ENCODE measurements at places on chromosomes 13 and 19.
A peak's percentile ranks its signal among the peaks of the same experiment; 100 is the strongest.

- DNase-seq, result no peak
Measured at GRCh38 chr19:45294291-45295029, 28.2 kb downstream of the CKM start.

DNA sequence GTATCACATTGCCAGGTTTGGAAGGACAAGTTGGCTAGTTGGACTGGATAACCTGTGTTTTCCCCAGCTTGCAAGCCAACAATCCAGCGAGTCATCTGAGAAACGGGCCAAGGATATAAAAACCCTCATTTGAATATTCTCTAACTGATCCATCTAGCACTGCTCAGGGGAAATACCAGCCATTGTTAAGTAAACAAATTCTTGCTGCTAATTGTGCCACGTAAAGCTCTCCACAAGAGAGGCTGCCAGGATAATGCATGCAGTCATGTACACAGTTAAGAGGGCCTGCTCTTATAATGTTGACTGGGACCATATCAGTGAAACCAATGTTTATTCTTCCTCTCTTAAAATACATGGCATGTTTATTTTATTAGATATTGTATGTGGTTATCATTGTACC, 663.2 kb upstream of the SGCG start:
- no peak for DNase-seq

GRCh38 chr13:73281746-73282145, 222.9 kb downstream of the KLF5 start:
- no peak for DNase-seq

DNA sequence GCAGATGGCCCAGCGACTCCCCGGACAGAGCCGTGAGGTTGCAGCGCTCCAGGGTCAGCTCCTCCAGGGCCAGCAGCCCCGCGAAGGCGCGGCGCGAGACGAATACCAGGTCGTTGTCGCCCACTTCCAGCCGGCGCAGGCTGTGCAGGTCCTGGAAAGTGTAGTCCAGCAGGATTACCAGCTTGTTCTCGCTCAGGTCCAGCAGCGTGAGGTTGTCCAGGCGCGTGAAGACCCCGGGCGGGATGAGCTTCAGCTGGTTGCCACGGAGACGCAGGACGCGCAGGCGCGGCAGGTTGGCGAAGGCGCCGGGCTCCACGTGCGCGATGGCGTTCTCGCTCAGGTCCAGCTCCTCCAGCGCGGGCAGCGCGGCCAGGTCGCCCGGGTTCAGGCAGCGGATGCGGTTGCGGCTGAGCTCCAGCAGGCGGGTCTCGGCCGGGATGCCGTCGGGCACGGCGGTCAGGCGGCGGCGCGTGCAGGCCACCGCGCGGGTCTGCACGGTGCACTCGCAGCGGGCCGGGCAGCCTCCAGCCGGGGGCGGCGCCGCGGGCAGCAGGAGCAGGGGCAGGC, 9.3 kb upstream of the PEAK3 start:
- no peak for DNase-seq

- DNase-seq, result no peak
Measured at GRCh38 chr13:50309318-50309717, 294.1 kb downstream of the KCNRG start.

GRCh38 chr13:30313311-30313710, 6.0 kb upstream of the KATNAL1 start:
- no peak for DNase-seq

- no peak for DNase-seq
Measured at GRCh38 chr19:43525836-43526771, 897 bp downstream of the ETHE1 start.

- no peak for DNase-seq
Measured at GRCh38 chr19:29537601-29538000, 11.8 kb downstream of the VSTM2B start.

DNA sequence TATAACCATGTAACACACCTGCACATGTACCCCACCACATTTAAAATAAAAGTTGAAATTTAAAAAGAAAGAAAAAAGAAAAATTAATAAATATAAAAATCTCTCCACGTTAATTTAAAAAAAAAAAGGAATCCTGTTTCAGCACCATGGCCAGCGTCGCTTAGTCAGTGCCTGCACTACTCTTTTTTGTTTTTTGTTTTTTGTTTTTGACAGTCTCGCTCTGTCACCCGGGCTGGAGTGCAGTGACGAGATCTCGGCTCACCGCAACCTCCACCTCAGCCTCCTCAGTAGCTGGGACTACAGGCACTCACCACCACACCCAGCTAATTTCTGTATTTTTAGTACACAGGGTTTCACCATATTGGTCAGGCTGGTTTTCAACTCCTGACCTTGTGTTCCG, 835.9 kb downstream of the UQCRFS1 start:
- no peak for DNase-seq

DNA sequence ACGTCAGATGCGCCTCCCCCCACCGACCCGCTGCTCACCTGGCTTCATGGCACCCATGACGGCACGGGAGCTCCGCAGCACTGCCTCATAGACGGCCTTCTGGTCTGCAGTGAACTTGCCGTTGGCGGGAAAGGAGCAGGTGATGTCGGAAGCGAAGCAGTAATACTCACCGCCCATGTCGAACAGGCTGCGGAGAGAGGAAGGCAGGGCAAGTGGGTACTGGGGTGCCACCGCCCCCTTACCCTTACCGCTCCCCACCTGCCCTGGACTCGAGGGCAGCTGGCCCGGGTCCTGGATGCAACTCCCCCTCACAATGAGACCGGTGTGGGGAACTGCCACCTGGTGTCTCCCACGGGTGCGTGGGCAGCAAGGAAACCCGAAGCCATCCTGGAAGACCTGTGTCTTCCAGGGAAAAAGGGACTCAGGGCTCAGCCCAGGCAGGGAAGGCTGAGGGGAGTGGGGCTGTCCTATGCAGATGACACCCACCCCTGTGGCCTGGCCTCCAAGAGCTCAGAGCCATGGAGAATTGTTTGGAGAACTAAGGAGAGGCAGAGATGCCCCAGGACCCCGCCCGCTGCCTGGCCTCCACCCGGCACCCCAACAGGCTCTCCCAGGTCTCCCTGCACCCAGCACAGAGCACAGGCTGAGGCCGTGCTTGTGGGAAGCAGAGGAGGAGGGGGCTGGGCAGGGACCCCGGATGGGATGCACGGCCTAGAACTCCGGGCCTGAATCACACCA, 28.3 kb downstream of the CEBPG start:
- no peak for DNase-seq

DNA sequence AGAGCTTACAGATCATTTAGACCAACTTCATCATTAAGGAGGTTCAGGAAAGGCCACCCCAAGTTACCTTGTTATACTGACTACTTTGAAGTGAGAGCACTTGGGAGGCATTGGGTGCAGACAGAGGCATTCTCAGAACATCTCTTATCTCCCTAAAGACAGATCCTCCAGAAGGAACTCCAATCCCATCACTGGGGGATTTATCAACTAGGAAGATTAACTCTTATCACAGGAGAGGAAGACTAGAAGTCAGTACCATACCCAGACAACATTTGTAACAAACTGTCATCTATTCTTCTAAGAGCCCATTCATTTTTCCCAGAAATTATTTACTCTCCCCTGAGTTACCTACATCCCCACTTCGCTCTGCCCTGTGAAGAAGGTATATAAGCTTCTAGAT, 5.8 kb upstream of the RFXAP start:
- DNase-seq, result no peak

- DNase-seq, result no peak
Measured at GRCh38 chr19:44807652-44808462, 1.0 kb upstream of the BCAM start.

GRCh38 chr13:69947582-69947981, 160.0 kb upstream of the ATXN8OS start:
- no peak for DNase-seq

GRCh38 chr13:87130423-87130822, 540.7 kb upstream of the SLITRK5 start:
- DNase-seq, result no peak

DNA sequence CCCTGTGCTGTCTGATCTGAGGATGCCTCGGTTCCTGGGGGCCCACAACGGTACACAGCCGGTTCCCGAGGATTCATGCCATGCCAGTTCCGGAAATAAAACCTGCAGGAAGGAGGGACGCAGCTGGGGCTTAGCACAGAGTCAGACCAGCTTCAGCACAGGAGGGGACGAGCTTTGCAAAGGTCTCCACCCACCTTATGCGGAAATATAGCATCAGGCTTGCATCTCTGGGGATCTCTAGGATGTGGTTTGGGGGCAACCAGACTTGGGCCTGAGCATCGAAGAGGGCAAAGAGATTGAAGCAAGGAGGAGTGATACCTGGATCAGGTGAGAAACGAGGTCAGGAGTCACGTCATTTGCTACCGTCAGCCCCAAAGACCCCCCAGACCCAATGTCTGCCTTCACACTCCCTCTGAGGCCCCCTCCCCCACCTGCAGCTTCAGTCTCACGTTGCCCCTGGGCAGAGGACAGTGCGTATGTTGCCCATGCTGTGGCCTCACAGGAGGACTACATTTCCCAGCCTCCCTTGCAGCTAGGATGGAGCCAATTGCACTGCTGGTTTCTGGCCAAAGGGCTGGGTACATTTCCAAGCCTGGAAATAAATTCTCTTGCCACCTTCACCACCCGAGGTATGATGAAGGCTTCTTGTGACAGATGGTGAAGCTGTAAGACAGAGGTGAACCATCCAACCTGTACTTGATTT, 12.1 kb downstream of the TYK2 start:
- DNase-seq, result no peak

DNA sequence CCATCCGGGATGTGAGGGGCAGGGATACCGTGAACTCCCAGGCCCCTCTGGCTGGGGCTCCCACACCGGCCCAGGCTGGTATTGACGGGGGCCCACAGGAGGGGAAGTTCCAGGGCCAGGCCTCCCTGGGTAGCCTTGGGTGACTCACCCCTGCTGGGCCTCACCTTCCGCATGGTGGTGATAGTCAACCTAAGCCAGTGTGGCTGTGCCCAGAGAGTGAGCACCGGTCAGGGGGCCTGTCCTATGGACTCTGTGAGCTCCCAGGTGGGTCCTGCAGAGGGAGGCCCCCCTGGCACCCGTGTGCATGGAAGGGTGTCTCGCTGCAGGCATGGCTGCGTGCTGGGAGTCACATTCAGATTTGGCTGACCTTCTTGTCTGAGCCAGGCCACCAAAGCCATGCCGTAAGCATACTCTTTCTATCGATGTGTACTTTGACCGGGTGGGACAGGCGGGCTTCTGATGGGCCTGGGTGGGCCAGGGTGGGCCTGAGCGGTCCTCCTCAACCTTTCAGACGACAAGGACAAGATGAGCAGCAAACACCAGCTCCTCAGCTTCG, 27.6 kb downstream of the DHX34 start:
- no peak for DNase-seq

DNA sequence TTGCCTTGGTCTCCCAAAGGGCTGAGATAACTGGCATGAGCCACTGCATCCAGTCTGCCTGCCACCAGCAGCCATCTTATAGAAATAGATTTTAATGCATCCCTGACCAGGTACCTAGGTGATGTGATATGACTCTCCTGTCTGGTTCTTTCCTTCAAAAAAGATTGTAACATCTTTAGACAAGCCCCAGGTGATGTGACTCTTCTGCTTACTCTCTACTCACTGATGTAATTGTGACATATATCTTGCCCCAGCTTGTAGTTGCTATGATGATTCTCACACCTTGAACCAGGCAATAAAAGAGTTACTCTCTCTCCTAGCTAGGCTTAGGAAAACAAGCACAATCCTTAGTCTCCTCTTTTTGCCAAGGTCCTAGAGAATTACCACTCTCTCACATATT, 30.6 kb upstream of the ZNF681 start:
- no peak for DNase-seq

- DNase-seq, result no peak
Measured at GRCh38 chr13:109500146-109500773, 286.1 kb downstream of the IRS2 start.

DNA sequence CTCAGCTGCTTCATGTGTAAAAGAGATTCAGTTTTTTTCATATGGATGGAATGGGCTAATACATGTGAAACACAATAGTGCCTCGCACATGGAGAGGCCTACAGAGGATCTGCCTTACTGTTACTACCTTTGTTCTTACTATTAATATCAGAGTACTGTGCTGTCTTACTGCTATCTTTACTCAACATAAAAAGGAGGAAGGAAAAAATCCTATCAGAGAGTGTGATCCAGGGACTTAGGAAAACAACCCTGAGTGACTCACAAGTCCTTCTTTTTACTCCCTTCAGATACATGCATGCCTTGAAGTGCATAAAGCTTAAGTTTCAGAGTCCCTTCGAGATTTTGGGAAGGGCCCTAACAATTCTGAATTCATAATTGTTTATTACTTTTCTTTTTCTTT, 136.8 kb downstream of the TBC1D4 start:
- no peak for DNase-seq

- no peak for DNase-seq
Measured at GRCh38 chr13:45373162-45373547, 32.2 kb upstream of the TPT1 start.

- peak; percentile 68 for DNase-seq
Measured at GRCh38 chr19:19460258-19460731, 54.8 kb downstream of the GATAD2A start.

DNA sequence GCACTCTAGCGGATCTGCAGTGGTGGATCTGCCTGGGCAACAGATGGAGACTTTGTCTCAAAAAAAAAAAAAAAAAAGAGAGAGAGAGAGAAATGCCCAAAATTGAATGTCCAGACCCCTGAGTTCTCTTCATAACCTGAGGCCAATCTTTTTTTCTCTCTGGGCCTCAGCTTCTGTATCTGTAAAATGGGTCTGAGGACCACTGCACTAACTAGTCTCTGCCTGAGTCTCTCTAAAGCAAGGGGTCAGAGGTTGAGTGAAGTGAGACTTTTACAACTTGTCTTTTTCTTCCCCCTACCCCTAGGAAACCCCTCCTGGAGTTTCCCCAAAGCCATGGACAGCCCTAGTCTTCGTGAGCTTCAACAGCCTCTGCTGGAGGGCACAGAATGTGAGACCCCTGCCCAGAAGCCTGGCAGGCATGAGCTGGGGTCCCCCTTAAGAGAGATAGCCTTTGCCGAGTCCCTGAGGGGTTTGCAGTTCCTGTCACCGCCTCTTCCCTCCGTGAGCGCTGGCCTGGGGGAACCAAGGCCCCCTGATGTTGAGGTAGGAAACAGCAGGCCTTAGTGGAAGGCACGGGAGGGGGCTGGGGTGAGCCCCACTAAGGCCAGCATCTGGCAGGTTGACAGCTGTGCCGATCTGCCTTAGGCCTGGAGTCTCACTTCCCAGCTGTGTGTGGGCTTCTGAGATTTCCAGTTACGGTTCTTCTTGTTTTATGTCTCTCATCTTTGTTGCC, 1.8 kb downstream of the TMEM91 start:
- no peak for DNase-seq

DNA sequence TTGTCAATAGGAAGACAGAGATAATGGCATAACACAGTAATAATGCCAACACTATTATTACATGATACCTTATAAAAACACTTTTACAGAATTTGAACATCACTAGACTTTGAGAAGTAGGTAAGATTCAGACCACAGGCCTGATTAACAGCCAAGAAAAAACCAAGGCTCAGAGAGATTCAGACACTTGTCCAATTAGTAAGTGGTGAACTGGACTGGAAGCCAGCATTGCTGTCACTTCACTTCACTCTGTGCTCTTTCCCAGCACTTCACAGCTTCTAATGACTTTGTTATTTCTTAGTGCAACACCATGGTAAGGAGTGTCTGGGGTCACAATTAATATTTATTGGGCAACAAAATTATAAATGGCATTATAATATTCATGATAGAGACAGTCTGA, 91.9 kb downstream of the TRPC4 start:
- no peak for DNase-seq
